ENCODE measurements at places on chromosomes 13 and 19.
A peak's percentile ranks its signal among the peaks of the same experiment; 100 is the strongest.

DNA sequence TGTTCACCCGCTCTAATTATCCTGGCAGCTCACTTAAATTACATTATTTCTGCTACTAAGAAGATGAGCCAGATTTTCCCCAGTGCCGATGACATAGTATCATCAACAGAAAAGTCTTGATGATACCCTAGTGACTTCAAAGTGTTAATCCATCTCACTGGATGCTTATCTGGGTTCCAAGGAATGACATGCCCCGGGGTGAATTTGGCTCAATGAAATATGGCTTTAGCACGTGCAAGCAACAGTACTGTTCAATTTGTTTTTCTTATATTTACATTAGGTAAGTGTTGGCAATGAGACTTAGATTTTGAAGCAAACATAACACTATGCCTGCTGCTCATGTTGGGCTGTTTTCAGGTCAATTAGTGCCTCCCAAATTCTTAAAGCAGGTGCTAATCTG lies 548.2 kb upstream of the SLITRK1 start:
- DNase-seq, result no peak

DNA sequence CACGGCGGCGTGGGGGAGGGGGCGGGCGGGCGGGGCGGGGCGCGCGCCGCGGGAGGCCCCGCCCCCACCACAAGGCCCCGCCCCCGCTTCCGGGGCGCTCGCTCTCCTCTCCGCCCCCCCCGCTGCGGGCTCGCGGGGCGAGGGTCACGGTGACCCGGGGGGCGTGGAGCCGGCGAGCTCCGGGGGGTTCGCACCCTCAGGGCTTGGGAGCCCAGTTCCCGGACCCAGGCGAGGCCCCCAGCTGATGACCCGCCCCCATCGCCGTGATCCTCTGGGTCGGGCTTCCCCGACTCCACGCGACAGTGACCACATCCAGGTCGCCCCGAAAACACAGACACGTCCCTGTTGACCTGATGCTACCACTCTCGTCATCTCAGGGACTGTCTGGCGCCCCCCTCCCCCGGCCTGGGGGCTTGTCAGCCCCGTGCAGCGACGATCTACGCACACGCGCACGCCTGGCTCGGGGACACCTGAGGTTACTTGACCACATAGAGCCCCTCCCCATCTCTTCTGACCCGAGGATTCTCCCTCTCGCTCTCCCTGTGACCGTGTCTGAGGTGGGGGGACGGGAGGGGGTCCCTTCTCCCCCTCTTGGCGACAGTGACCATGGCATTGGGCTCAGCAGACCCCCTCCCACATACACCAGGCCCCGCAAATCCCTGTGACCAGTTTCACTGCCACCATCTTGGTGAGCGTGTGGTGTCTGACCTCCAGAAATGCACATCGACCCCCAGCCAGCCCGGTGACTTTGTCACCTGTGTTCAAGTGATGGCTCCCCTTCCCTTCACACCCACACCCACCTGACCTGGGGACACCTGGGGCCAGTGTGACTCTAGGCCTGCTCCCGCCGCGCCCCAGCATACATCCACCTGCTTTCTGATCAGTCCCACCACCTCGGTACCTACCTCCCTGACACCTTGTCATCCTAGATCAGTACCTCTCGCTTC lies 670 bp downstream of the MAP2K7 start:
- no peak for DNase-seq

DNA sequence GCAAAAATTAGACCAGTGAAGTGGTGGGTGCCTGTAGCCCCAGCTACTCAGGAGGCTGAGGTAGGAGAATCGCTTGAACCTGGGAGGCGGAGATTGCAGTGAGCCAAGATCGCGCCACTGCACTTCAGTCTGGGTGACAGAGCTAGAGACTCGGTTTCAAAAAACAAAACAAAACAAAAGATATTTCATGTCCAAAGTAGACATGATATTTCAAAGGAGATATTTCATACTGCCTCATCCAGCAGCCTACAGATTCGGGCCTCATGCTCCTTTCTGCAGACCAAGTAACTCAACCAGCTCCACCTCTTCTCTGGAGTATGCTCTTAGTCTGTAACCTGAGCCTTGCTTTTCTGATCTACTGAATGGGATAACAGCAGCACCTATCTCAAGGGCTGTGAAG lies 15.0 kb downstream of the ZC3H4 start:
- no peak for DNase-seq

DNA sequence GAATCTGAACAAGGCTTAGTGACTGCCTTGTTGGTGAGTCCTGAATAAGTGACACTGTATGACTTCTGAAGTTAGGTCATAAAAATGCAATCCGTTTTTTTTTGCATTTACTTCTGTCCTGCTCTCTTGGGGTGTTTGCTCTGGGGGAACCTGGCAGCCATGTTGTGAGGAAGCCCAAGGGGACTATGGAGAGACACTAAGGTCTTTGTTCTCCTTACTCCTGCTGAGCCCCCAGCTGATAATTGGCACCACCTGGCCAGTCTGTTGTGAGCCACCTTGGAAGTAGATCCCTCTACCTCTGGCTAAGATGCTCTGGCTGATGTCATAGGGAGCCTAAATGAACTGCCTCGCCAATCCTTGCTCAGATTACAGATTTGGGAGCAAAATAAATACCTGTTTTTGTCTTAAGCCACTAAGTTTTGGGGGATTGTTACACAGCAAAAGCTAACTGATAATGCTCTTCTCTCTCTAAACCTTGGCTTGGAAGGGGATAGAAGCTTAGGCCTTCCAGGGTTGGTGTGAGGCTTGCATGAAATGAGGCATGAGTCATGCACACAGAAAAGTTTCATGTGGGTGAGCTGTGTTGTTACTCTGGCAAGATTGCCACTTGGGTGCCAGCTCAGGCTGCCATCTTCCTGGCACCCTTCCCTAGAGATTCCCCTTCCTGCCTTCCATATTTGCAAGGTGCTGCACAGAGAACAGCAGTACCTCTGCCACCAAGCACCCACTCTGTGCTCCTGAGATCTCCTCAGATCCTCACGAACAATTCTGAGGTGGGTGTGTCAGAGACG lies 10.1 kb downstream of the TUBB4A start:
- no peak for DNase-seq

DNA sequence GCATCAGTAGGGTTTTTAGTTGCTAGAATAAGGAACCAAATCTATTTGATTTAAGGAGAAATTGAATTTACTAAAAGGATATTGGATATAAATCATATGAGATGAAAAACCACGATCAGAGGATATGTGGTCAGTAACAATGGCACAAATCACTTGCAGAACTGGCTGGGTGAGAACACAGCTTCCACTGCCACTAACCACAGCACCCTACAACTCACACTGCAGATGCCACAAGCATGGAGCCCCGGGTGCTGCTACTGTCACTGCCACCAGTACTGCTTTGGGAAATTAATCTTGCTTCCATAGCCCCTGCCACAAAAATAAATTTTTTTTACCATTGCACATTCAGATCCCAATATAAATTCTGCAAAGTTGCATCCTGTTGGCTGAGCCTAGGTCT lies 40.6 kb upstream of the KLF12 start:
- DNase-seq, result no peak

DNA sequence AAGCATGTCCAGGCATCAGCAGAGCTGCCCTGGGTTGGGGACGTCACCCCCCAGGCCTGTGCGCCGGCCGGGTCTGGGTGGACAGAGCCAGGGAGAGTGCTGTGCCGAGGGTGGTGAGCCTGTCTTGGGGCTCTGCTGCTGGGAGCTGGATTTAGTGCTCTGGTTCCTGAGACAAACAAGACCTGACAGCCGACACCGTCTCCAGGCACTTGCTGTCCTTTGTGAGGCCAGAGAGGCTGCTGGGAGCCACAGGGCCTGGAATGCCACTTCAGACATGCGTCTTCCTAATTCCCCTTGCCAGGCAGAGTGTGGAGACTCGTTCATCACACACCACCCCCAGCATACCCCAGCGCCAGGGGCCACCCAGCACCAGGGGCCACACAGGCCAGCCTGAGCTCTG lies 165.8 kb downstream of the KDM4B start:
- no peak for DNase-seq

DNA sequence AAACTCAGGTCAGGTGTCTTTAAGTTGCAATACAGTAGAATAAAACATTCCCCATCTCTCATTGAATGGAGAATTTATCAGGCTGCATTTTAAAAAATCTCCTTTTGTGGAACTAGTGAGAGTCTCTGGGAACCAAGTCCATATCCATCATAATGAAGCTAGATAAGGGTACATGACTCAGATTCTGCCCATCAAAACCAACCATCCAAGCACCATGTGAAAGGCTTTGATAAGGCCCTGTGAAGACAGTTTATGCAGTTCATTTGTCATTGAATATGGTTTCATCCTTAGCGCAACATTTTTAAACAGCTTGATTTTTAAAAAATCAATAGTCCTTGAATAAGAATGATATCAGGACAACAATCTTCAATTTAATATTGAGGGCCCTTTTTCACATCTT lies 56.3 kb upstream of the DIAPH3 start:
- no peak for DNase-seq

DNA sequence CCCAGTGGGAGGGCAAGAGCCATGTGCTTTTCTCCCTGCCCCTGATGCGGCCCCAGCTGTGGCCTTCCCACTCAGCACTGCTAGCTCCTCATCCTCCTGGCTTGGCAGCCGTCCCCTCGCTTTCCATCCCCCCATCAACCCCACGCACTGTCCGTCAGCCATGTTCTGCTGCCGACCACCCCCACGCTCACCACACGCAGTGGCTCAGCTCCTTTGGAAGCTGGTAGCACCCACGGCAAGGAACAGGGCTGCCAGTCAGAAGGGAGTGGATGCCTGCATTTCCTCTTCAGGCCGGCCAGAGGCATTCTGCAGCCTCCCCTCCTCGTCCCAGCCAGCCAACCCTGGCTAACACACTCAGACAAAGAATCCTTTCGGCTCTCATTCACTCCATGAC lies 6.3 kb downstream of the CALM3 start:
- no peak for DNase-seq

DNA sequence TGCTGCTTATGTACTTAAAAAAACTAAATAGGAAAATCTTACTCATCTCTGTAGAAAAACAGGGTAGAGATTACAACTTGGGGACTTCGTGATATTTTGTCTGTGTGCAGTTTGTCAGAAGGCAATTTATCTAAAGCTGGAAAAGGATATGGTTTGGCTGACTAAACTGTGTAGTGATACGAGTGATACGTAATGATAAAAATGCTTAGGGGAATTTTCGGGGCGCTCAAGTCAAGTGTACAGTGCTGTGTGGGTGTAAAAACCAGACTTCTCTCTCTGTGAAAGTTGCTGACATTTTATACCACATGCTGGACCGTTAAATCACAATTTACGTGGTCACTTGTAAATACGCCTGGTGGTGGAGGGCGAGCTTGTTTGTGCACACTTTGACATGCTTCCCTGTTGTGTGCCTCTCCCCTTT lies 221.7 kb downstream of the KCNRG start:
- DNase-seq, result no peak

DNA sequence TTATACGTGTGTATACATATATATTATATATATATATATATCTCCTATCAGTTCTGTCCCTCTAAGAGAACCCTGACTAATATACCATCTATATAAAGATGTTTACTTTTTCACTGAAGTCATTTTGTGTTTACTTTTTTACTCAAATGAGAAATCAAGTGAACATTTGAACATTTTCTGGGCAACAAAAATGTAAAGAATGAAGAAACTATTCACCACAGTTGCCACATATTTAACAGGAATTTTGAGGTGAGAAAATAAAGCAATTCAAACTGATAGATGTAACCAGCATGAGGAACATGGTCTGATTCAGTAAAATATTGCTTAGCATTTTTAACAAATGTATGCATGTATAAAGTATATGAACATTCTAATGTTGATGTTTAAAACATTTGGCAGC lies 299.2 kb upstream of the KLHL1 start:
- DNase-seq, result no peak

DNA sequence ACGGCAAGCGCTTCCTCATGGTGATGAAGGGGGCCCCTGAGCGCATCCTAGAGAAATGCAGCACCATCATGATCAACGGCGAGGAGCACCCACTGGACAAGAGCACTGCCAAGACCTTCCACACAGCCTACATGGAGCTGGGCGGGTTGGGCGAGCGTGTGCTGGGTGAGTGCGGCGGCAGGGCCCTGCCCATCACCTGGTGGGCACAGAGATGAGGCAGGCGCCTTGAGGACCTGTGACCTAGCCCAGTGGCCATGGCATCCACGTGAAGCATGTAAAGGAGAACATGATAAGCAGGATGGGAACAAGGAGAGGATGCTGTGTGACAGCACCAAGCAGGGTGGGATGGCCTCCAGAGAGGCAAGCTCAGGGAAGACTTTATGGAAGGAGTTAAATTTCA lies 18.5 kb downstream of the ATP12A start:
- DNase-seq, result no peak

DNA sequence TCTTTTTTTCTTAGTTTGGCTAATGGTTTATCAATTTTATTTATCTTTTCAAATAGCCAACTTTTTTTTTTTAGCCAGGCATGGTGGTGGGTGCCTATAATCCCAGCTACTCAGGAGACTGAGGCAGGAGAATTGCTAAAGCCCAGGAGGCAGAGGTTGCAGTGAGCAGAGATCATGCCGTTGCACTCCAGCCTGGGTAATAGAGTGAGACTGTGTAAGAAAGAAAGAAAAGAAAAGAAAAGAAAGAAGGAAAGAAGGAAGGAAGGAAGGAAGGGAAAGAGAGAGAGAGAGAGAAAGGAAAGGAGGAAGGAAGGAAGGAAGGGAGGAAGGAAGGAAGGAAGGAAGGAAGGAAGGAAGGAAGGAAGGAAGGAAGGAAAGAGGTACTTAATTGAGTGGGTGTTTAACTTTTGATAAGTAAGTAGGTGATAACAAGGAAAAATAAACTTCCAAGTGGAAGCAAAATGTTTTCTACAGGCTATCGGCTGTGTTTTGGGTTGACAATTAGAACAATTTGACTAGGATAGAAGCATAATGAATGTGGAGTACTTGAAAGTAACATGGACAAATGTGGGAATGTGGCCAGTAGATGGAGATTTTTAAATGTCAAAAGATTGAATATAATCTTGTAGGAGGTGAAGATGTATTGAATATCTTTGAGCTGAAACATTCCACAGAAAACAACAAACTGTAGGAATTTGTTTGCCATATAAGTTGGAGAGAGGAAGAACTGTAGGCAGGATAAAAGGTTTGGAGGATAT lies 62.8 kb upstream of the MYO16 start:
- no peak for DNase-seq

- peak; percentile 48 for DNase-seq
Measured at GRCh38 chr13:111281751-111282311, 38.6 kb upstream of the TEX29 start.

DNA sequence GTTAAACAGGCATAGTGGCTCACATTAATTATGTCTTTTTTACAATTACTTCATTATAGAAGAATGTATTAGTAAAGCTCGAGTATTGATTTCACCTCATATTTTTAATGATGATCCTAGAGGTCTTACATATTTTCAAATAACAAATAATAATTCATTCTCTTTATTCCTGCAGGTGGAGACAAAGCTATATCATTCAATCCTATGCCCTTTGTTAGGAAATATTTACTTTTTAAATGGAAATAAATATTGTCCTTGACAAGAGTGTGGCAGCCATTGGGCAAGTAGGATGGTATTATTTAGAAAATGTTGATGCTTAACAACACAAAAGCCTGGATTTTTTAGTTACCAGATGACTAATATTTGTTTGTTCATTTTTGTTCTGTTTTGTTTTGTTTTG lies 127.6 kb downstream of the COG6 start:
- DNase-seq, result no peak

- DNase-seq, result no peak
Measured at GRCh38 chr13:99418843-99419140, 82.5 kb upstream of the TM9SF2 start.

- DNase-seq, result no peak
Measured at GRCh38 chr13:26021516-26021915, 30.3 kb downstream of the SHISA2 start.

- no peak for DNase-seq
Measured at GRCh38 chr13:38900188-38900587, 90.4 kb downstream of the STOML3 start.

- peak; percentile 52 for DNase-seq
Measured at GRCh38 chr19:18589380-18590272, 1.0 kb downstream of the REX1BD start.

Data from AG10803 (cell line).